ENCODE measurements at places on chromosomes 1 and 21.

DNA sequence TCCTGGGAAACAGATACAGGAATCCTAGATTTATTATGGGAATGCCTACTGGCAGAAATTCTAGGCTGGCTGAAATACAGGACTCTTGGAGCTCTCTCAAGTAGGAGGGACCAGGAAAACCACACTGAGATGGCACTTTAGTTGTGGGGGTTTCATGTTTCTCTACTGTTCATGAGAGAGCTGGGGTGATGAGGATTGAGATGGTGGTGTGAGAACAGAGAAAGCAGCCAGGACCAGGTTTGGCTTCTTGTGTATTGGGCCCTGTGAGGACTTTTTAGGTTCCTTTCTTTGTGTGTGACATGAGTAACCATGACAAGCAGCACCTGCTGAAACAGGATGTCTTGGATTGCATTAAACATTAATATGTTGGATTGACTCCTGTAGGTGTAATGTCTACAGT, 4.9 kb downstream of the ARID1A start:
- peak; percentile 34 for DNase-seq

- DNase-seq: no peak
Observed at GRCh38 chr1:116370181-116370580, 2.9 kb upstream of the ATP1A1 start.

- no peak for DNase-seq
Observed at GRCh38 chr1:111145542-111145941, 5.5 kb downstream of the CEPT1 start.

- DNase-seq: peak; percentile 76
Observed at GRCh38 chr1:110780600-110781484, 92.1 kb upstream of the CD53 start.

DNA sequence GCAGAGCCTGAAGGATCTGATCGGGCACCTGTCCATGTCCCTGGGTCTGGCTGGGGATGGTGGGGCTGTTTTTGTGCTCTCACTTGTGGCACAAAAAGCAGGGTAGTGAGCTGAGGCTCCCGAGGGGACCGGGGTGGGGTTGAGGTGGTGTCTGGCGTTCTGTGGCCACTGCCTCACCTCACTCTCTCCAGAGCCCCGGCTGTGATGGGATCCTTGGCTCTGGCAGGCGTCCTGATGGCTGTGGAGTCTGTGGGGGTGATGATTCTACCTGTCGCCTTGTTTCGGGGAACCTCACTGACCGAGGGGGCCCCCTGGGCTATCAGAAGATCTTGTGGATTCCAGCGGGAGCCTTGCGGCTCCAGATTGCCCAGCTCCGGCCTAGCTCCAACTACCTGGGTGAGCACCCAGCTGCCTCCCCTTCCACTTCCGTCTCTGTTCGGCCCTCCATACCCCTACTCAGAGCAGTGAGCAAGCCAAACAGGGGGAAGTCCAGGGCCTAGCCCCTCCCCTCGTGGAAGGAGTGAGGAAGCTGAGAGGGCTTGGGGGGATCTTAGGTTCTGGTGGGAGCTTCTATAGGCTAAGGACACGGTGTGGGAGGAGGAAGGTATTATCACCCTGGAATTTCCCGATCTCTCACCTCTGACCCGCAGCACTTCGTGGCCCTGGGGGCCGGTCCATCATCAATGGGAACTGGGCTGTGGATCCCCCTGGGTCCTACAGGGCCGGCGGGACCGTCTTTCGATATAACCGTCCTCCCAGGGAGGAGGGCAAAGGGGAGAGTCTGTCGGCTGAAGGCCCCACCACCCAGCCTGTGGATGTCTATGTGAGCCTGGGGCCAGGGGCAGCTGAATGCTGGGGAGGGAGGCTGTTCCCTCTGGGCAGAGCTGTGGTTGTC, 7.0 kb downstream of the ADAMTSL4 start:
- DNase-seq: no peak

DNA sequence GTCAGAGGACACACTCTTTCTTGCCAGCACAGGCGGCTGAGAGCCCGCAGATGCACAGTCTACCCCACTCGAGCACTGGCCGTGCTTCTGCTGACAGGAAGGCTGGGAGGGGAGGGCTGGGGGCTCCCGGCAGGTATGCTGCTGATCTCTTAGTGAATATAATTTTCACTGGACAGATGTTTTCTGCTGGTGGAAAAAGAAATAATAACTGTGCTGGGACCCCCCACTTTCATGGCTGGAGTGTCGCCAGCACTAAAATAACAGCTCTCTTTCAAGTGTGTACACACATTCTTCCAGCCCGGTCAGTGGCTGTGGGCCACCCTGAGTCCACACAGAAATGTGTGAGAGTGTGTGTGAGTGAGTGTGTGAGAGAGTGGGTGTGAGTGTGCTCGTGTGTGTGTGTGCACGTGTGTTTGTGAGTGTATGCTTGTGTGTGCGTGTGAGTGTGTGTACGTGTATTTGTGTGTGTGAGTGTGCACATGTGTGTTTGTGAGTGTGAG, 167.7 kb upstream of the USP24 start:
- DNase-seq: no peak

DNA sequence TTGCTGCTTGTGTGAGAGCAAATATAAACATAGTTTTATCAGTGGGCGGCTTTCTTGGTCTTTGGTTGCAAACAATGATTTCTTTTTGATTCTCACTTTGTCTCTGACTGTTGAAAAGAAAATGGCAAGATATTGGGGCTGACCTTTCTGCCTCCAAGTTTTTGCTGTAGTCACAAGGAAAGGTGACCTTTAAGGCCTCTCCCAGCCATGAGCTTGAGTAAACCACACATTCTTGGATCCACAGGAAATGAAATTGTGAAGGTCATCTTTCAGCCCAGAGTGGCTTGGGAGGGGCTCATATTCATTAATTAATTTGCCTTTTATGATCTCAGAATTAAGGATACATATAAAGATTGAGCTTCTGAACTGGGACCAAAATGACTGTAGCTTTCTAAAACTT, 241.6 kb downstream of the BACH1 start:
- no peak for DNase-seq
